Stimulated activated CD8-positive, alpha-beta memory T cell treated with anti-CD3 and anti-CD28 coated beads, Interleukin-15, amount 100 ng/mL, for 48 hours (primary cell): ENCODE measurements at places on chromosomes 5 and 9.

- DNase-seq = no peak
These were observed 4.8 kb upstream of the TTC23L start for GRCh38 chr5:34833976-34834793.

- DNase-seq = no peak
These were observed 151.8 kb upstream of the GDNF start for GRCh38 chr5:37991301-37992299.

GRCh38 chr5:136004436-136004835, 24.4 kb upstream of the TGFBI start:
- no peak for DNase-seq

GRCh38 chr9:135835131-135835530, 72.2 kb downstream of the CAMSAP1 start:
- no peak for DNase-seq

DNA sequence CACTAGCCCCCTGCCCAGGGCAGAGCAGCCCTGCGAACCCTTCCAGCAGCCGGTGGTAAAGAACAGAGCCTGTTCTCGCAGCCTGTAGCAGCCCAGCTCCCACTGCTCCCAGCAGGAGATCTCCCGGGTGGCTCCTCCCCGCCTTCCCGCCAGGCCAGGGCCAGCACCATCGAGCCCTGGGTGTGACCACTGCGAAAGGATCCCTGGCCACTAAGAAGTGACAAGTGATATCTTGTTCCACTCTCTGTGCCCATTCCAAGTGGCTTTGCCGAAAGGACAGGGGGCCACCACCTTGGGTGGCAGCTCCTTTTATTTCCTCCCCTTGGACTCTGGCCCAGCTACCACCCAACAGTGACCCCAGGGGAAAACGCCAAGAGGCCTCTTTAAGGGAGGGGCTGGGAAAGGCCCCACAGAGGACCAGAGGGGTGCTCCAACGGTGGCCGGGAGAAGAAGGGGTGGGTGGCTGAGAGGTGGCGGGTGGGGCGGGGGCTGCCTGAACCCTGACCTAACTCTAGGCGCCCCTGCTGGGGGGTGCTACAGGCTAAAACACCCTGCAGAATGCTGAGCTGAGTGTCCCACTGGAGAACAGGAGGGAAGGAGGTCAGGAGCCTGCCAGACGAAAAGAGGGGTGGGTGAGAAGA, 1.6 kb downstream of the NACC2 start:
- no peak for DNase-seq

DNA sequence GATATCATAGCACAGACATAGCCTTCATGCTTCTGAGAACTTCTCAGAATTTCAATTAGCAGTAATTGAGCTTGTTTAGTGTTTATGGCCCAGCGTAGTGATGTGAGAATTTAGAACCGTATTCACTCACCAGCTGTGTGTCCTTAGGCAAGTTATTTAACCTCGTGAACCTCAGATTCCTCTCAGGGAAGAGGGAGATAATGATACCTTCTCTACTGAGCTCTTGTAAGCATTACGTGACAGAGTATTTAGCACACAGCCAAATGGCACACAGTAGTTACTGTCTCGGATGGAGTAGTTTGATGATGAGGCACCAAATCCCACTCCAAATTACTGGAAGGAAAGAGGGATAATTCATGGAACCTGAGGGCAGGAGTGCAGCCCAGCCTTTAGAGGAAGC, 429.3 kb downstream of the CCDC171 start:
- DNase-seq = no peak

DNA sequence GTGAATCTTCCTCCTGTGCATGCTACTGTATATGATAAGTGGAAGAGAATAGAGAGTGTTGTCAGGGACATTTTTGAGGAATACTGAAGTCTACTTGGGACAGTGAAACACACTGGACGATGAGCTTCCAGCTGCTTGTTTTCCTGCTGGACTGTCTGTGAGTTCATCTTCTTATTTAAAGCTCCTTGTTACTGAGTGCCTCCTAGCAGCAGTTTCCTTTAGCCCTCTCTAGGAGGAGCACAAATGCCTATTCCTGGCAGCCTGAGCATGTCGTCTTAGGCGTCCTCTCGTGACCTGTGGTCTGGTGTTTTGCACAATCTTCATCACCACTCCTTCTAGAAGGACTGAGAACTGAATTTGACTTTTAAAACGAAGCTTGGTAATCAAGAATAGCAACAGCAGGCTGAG, 43.8 kb downstream of the ANKRD33B start:
- no peak for DNase-seq

DNA sequence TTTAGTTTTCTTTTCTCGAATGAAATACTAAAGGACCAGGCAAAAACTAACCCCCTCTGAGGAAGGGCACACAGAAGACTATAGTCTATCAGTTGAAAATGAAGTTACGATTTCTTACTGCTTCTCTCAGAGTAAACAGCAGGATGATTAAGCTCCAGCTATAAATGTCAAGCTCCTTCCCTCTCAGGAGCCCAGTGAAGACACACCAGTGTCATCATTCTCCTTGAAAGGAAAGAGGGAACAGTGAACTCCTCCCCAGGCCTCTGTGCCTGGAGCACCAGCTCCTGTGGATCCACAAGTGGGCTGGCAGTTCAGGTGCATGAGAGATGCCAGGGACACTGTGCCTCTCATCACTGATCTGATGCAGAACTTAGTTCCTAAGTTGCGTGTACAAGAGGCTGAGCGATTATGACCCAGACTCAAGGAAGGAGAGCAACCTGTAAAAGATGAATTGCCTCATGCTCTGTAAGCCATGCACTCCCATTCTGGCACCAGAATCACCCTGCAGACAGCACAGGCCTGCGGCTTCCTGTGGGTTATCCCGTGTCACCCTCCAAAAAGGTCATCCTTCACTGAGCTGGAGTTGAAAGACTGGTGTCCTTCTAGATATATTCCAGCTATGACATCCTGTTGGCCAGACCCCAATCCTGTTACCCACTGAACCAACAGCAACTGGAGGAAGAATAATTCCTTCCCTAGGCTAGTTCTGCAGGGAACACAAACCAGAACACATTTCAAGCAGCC, 394.0 kb downstream of the SEMA5A start:
- no peak for DNase-seq

DNA sequence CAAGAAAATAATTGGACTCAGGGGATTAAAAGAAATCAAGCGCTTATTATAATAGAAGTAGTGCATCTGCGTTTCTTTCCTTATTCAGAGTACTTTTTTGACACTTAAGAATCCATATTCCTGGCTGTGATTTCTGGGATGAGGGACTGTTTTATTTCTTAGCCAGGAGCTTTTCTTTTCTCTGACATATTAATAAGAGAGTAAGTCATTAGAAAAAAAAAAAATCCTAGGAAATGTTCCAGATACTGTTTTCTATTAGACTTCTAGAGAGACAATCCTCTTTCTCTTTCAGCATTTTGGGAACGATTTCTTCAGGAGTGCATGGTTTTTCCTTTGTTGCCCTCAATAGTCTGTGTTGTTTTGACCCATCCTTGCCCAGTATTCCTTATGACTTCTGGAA, 8.3 kb upstream of the ABCA1 start:
- no peak for DNase-seq

DNA sequence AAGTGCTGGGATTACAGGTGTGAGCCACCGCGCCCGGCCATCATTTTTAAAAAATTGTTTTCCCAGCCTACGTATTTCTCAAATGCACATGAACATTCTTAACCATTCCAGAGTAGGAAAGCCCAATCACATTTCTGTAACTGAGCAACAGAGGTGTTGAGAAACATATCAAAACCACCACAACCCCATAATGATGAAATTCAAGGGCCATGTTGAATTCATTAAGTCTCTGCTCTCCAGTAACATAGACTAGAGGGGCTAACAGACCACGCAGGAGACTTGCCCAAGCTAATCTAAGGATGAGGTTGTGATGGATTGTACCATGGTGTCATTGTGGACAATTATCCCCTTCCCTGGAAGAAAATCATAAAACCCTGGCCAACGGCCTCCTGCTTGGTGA, 52.9 kb downstream of the MYO10 start:
- DNase-seq = no peak

DNA sequence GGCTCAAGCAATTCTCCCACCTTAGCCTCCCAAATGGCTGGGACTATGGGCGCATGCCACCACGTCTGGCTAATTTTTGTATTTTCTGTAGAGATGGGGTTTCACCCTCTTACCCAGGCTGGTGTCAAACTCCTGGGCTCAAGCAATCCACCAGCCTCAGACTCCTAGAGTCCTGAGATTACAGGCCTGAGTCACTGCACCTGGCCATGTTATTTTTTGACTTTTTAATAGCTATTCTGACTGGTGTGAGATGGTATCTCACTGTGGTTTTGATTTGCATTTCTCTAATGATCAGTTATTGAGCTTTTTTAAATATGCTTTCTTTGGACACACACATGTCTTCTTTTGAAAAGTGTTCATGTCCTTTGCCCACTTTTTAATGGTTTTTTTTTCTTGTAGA, 38.2 kb downstream of the FBXW2 start:
- no peak for DNase-seq

DNA sequence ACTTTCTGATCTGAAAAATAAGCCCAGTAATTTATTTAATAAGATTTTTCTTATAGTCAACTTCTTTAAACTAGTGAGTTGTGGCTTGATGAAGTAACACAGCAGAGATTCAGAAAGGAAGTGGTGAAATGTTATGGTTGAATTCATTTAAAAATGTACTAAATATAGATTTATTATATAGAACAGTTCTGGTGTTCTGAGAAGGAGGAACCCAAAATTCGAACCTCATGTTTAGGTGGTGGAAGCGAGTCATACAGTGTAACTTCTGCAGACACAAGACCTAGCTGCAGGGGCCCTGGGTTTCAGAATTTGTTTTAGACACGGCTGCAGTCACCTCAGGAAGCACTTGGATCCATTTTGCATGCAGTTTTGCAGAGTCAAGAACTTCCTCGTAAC, 188.2 kb downstream of the TRIO start:
- DNase-seq = no peak

GRCh38 chr5:54150841-54151240, 159.5 kb downstream of the ARL15 start:
- DNase-seq = no peak

GRCh38 chr5:54013556-54014194, 296.7 kb downstream of the ARL15 start:
- DNase-seq = peak; percentile 16

DNA sequence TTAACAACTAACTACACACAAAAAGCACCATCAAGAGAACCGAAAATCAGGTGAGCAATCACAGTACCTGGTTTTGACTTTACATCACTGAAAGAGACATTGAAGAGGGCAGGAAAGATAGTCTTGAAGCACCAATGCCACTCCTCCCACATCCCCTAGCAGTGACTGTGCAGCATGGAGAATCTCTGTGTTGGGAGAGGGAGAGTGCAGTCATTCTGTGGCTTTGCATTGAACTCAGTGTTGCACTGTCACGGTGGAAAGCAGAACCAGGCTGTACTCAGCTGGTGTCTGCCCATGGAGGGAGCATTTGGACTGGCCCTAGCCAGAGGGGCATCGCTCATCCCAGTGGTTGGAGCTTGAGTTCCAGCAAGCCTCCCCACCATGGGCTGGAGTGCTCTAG, 40.4 kb downstream of the C5 start:
- no peak for DNase-seq

- no peak for DNase-seq
These were observed 98.2 kb downstream of the CAMSAP1 start for GRCh38 chr9:135809166-135809565.

- no peak for DNase-seq
These were observed 36.0 kb downstream of the FAM78A start for GRCh38 chr9:131240047-131240921.

- no peak for DNase-seq
These were observed 48.1 kb upstream of the OLFM1 start for GRCh38 chr9:135039266-135039870.

- no peak for DNase-seq
These were observed 270.0 kb downstream of the NSG2 start for GRCh38 chr5:174315471-174315870.

GRCh38 chr9:25678846-25679360, 659 bp upstream of the TUSC1 start:
- no peak for DNase-seq

DNA sequence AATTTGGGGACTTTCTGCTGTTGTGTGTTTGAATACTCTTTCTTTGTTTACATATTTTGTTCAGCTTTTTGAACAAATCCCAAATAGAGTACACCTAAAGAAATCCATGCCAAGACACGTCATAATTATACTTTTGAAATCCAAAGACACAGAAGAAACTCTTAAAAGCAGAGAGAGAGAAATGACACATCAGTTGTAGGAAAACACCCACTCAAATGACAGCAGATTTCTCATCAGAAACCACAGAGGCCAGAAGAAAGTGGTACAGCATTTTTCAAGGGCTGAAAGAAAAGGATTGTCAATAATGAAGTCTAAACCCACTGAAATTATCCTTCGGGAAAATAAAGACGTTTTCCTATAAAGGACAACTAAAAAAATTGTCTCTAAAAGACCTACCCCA, 378.6 kb downstream of the GADD45G start:
- DNase-seq = no peak

- DNase-seq = no peak
These were observed 477.8 kb downstream of the CTNND2 start for GRCh38 chr5:11426442-11426841.

- DNase-seq = no peak
These were observed 94.1 kb downstream of the NFIB start for GRCh38 chr9:14219850-14220249.

DNA sequence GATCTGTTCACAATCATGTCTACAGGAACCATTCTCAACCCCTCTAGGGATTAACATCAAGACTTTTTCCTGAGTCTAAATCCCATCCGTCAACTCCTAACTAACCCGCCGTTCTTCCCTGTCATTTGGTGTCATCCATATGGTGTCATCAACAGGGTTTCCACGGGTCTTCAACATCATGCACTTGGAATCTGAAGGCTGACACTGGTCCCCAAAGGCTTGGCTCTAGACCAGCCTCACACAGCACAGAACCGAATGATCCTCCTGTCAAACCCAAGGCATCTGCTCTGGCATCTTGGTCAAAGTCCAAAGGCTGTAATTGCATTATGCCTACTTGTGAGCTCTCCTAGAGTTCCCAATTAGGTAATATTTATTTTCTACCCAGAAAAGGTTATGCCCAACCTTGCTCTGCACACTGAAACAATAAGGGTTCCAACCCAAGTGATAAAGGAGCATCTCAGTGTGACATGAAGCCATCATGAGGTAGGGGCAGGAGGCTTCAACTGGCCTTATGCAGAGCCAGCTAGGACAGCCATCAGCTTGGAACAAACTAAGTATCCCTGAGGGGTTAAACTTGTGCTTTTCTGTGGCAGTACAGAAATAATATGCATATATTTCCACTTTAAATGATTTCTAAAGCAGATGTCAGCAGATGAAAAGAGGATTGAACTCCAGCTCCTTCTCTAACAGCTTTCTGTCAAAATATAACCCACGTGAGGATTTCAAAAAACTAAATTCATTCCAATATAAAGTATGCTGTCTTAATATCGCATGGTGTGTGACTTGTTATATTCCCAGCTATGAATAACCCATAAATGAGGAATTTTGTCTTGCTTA, 13.9 kb downstream of the ENC1 start:
- DNase-seq = no peak

GRCh38 chr9:35563791-35564197, 41.3 kb upstream of the TESK1 start:
- no peak for DNase-seq

- DNase-seq = peak; percentile 3
These were observed 436.7 kb downstream of the ZSWIM6 start for GRCh38 chr5:61768692-61769281.

- no peak for DNase-seq
These were observed 915 bp downstream of the HSDL2 start for GRCh38 chr9:112380825-112381221.
